Activated CD8-positive, alpha-beta T cell treated with anti-CD3 and anti-CD28 coated beads, Interleukin-2, amount 10 ng/mL, durations not matched to agents 7 days and 5 days (primary cell): ENCODE measurements at places on chromosomes 2 and 18. TPM values are rescaled to one million over a fixed set of nuclear protein-coding genes. Genes with fewer than 3 reads are reported as not detected.
A peak's percentile ranks its signal among the peaks of the same experiment; 100 is the strongest.

DNA sequence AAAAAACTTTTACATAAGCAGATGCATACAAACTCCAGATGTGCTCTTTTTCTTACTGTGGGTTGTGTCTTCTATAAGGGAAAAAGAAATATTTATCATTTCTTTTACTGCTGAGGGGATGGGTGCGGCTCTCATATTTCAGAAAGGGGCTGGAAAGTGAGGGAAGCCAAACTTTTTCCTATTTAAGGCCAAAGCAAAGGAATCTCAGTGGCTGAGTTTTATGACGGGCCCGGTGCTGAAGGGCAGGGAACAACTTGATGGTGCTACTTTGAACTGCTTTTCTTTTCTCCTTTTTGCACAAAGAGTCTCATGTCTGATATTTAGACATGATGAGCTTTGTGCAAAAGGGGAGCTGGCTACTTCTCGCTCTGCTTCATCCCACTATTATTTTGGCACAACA is at the start of gene COL3A1:
COL3A1 (plus strand) TSS at position 210 of the 400 bp plus-strand sequence; CDS start at position 327, 117 bp downstream.
- no peaks in the 10 kb centered on the region for H3K36me3 ChIP-seq
- H3K4me1 ChIP-seq, result peaks cover 4% of the 10 kb centered on the region
- DNase-seq, result no peak
- no peak within 1 kb of the TSS for H3K27ac ChIP-seq
- no peaks in the 10 kb centered on the region for H3K27me3 ChIP-seq

DNA sequence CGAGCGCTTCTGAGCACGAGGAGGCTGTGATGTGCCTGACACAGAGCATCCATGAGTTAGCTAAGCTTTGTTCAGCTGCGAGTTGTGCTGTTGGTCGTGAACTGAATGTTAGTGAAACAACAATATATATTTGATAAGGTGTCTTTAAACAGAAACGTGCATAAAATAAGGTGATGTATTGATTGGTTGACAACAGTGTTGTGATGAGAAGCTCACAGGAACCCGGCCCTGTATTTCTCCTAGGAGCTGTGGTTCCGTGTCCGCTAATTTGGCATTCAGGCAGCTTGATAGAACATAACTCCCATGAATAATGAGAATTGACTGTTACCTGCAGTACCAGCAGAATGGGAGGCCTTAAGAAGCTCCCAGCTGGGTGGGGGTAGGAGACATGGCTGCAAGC is 146.4 kb upstream of the MYCN start:
- H3K27me3 ChIP-seq, result no peaks in the 10 kb centered on the region
- H3K27ac ChIP-seq, result no peak overlapping the region
- no peak overlapping the region for H3K4me3 ChIP-seq
- H3K4me1 ChIP-seq, result no peaks in the 10 kb centered on the region

- DNase-seq, result no peak
- H3K4me1 ChIP-seq, result no peaks in the 10 kb centered on the region
Observed at GRCh38 chr2:234792621-234793022, 159.2 kb upstream of the SH3BP4 start.

DNA sequence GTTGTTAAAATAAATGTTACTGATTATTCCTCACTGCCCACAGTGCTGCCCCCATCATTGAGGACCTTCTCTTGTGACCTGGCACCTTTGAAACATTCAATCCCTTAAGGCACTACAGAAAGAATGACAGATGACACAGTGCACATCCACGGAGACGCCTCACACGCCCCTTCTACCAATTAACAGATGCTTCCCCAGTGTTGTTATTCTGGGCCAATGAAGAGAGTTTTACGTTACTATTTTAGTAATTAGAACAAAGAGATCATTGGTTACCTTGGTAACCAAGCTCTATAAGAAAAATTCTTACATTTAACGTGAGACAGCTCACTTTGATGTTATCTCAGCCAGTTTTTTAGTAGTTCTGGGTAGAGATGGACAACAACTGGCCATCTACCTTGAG is 152.0 kb downstream of the ZNF236 start:
- no peak overlapping the region for H3K27ac ChIP-seq
- no peaks in the 10 kb centered on the region for H3K36me3 ChIP-seq
- no peak overlapping the region for H3K4me3 ChIP-seq
- no peaks in the 10 kb centered on the region for H3K4me1 ChIP-seq
- no peak for DNase-seq

DNA sequence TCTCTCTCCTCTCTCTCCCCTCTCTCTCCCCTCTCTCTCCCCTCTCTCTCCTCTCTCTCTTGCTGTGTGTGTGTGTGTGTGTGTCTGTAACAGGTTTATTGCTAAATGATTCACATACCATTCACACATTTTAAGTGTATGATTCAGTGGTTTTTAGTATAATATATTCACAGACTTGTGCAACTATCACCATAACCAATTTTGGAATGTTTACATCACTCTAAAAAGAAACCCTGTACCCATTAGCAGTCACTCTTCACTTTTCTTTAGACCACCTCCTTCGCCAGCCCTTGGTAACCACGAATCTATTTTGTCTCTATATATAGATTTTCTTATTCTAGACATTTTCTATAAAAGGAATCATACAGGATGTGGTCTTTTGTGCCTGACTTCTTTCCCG is 11.4 kb downstream of the THNSL2 start:
- H3K4me3 ChIP-seq, result no peak overlapping the region
- DNase-seq, result no peak
- H3K36me3 ChIP-seq, result peaks cover 5% of the 10 kb centered on the region
- H3K27ac ChIP-seq, result peak overlapping the region; percentile 72
- H3K4me1 ChIP-seq, result peaks cover 31% of the 10 kb centered on the region

NCKAP5 gene
- total RNA-seq, result not detected

DNA sequence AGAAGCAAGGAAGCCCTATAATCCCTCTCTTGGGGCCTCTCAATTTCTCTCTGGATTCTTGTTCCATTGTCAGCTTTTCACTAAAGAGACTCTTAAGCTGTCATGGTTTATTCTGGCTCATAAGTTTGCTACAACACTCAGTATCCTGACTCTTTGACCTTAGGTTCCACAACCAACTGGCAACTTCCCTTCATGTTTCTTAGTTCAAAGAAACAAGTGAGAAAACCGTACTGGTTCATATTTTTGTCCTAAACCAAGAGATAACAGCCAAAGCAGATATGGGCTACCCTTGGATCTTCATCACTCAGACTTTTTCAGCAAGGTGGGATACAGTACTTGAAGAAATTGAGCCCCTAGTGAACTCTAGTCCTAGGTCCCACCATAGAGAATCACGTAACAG is 109.9 kb upstream of the CRIM1 start:
- no peak for DNase-seq
- H3K4me3 ChIP-seq, result peak overlapping the region; percentile 47
- H3K36me3 ChIP-seq, result peaks cover 56% of the 10 kb centered on the region
- H3K27ac ChIP-seq, result peak overlapping the region; percentile 92
- H3K4me1 ChIP-seq, result peaks cover 70% of the 10 kb centered on the region
- no peaks in the 10 kb centered on the region for H3K27me3 ChIP-seq

GRCh38 chr18:55464581-55464980 is 123.4 kb downstream of the TCF4 start:
- H3K4me1 ChIP-seq, result no peaks in the 10 kb centered on the region
- no peak overlapping the region for H3K4me3 ChIP-seq

- no peak overlapping the region for H3K27ac ChIP-seq
- peaks cover 19% of the 10 kb centered on the region for H3K27me3 ChIP-seq
- no peak overlapping the region for H3K4me3 ChIP-seq
- no peak for DNase-seq
- H3K4me1 ChIP-seq, result no peaks in the 10 kb centered on the region
Observed at GRCh38 chr2:169185711-169186110, 116.3 kb downstream of the DHRS9 start.

DNA sequence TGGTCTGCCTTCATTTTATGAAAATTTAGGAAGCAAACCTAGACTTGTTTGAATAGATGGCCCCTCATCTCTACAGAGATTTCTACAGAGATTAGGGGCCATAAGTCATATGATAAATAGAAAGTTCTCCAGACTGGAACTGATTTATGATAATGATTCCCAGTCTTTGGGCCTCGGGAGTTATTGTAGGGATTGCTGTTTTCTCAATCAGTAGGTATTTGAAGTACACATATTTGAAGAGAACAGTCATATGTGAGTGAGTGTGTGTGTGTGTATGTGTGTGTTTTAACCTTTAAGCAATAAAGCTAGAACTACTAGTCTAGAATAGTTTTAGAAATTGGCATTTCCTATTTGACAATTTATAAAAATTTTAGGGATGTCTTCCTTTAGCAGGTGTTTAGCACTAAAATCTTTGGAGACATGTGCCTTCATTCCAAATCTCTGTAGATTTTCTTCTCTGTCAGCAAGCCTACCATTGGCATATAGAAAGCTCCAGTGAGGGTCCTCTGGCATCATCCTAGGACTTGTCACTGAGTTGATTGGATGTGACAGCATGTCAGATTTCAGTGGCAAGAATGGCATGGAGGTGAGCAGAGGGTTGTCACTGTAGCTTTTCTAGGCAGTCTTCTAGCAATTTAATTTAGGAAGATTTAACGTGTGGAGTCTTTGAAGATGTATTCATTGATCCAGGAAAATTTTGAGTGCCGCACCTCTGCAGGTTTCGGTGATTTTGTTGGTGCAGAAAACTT is 71.2 kb downstream of the MYO1B start:
- peaks cover 8% of the 10 kb centered on the region for H3K4me1 ChIP-seq
- H3K27me3 ChIP-seq, result peaks cover 10% of the 10 kb centered on the region
- no peak overlapping the region for H3K27ac ChIP-seq
- H3K4me3 ChIP-seq, result no peak overlapping the region
- DNase-seq, result no peak
- no peaks in the 10 kb centered on the region for H3K36me3 ChIP-seq

DNA sequence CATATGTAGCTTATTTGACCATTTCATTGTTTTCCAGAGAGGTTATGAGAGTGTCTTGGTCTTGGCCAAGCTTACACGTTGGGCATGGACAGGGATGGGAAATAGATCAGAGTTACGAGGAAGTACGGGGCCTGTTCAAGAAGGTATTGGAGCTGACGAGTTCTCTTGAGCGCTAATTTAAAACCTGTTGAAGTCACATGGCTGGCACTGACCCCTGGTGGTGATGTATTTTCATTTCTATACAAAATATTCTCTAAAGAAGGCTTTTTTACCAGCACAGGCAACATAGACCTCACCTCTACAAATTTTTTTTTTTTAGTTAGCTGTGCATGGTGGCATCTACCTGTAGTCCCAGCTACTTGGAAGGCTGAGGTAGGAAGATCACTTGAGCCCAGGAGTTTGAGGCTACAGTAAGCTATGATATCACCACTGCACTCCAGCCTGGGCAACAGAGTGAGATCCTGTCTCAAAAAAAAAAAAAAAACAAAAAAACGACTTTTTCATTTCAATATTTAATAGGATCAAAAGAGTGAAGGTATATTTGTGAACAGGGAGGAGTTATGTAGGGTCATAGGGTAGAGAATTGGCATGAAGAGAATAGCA is 19.6 kb downstream of the UGP2 start:
- peak overlapping the region; percentile 5 for H3K27ac ChIP-seq
- H3K4me1 ChIP-seq, result peaks cover 50% of the 10 kb centered on the region
- peaks cover 73% of the 10 kb centered on the region for H3K36me3 ChIP-seq
- DNase-seq, result peak; percentile 72
- no peaks in the 10 kb centered on the region for H3K27me3 ChIP-seq

C18orf63 gene
- total RNA-seq, result not detected

GRCh38 chr2:64203858-64204632 is 59.8 kb upstream of the PELI1 start:
- DNase-seq, result no peak
- peaks cover 58% of the 10 kb centered on the region for H3K4me1 ChIP-seq
- H3K27me3 ChIP-seq, result no peaks in the 10 kb centered on the region
- H3K27ac ChIP-seq, result peak overlapping the region; percentile 82

ABCG5 gene
- total RNA-seq, result not detected

RUFY4 gene
- total RNA-seq, result 0.81 TPM

DNA sequence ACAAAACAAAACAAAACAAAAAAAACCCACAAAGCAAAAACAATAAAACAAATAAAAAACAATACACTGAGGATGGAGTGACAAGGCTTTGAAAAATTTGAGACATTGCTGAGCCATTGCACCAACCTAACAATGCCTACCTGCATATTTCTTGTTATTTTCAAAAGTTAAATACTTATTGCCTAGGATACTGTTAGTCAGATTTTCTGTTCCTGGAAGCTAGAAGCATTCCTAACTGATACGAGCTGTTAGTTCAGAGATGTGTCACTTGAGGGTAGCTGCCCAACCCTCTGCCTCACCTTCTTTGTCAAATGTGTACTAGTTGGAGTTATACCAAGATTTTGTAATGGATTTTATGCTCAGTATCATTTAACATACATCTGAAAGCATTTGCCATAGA is 187.2 kb downstream of the TXNL1 start:
- H3K4me1 ChIP-seq, result no peaks in the 10 kb centered on the region
- no peak overlapping the region for H3K4me3 ChIP-seq

CAPN14 gene
- total RNA-seq, result not detected

- peaks cover 5% of the 10 kb centered on the region for H3K27me3 ChIP-seq
- no peak for DNase-seq
- H3K4me1 ChIP-seq, result no peaks in the 10 kb centered on the region
- H3K4me3 ChIP-seq, result no peak overlapping the region
- H3K27ac ChIP-seq, result no peak overlapping the region
Observed at GRCh38 chr18:41923446-41923845, 31.6 kb upstream of the PIK3C3 start.

DNA sequence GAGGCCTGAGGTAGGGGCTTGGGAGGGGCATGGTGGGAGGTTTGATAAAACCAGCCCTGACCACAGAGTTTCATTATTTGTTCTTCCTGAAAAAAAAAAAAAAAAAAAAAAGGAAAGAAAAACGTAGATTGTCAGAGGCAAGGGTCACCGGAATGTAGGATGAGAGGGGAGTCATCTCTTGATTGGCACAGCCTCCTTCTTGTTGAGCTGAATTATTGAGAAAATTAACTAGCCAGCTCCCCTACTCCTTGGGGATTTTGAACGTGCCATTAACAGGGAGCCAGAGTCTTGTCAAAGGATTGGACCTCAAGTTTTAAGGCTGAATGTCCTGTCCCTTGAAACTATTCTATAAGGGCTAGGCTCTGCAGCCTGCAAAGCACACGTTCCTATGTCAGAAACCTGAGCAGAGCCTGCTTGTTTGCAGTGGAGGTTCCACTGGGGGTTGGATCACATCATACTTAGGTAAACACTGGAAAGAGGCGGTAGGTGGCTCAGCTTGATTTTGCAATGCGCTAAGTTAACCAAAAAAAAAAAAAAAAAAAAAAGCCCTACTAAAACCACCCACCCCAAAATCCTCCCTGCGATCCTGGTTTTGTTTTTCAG is 2.3 kb downstream of the INHBB start:
- H3K27ac ChIP-seq, result no peak overlapping the region
- H3K27me3 ChIP-seq, result peaks cover 47% of the 10 kb centered on the region
- H3K36me3 ChIP-seq, result no peaks in the 10 kb centered on the region
- H3K4me1 ChIP-seq, result peaks cover 18% of the 10 kb centered on the region

DNA sequence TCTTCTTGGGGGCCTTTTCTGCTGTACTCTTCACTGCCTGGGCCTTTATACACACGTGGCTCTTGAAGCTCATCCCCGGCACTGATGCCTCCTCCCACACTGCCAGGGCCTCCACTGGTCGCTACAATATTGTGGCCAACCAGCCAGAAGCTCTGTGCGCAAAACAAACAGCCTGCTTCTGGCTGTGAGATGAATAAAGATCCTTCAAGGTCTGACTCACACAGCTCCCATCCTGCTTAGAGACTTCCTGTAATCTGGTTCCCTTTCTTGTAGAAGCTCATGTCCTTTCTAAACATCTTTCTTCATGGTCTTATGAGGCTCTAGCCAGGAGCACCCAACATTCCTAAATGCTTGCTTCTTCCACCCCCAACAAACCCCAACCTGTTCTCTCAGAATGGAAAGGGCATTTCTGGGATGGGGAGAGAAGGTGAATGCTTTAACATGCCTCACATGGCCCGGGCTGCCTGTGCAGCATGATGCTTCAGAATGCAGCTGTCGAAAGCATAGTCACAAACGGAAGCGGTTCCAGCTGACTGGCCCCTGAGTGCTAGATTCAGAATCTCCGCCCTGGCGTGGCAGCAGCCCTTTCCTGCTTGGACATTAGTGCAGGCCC is 24.6 kb downstream of the NRP2 start:
- H3K4me1 ChIP-seq, result peaks cover 24% of the 10 kb centered on the region
- DNase-seq, result peak; percentile 51
- H3K27me3 ChIP-seq, result no peaks in the 10 kb centered on the region
- peak overlapping the region; percentile 26 for H3K4me3 ChIP-seq
- peak overlapping the region; percentile 86 for H3K27ac ChIP-seq
